ENCODE measurements at places on chromosomes 5 and 9. TPM values are rescaled to one million over a fixed set of nuclear protein-coding genes. Genes with fewer than 3 reads are reported as not detected.

Gene KIF3A
- total RNA-seq, result 23.8 TPM

Gene ELOVL7
- total RNA-seq, result 0.96 TPM

DNA sequence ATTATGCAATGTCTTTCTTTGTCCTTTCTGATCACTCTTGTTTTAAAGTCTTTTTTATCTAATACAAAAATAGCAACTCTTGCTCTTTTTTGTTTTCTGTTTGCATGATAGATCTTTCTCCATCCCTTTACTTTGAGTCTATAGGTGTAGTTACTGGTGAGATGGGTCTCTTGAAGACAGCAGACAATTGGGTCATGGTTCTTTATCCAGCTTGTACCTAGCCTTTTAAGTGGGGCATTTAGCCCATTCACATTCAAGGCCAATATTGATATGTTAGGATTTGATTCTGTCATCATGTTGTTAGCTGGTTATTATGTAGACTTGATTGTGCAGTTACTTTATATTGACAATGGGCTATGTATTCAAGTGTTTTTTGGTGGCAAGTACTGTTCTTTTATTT, 245.9 kb upstream of the TARS1 start:
- DNase-seq, result no peak

GRCh38 chr9:101366038-101366756, 18.6 kb downstream of the BAAT start:
- no peak for DNase-seq

Gene CDC20B
- total RNA-seq, result not detected

DNA sequence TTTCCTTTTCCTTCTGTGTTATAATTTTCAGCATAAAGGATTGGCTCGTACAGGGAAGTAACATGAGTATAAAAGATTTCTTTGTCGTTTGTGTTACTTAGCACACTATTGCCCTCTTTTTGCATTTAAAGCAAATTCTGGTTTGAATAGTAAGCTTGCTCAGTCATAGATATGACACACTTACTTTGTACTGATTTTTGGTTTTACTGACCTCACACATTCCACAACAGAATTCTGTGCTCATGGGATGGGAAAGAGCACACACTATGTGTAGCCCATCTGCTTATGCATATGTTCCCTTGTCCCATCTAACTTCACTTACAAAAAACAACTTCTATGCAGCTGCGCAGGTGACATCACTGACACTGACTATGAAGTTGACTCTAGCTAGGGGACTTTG, 111.9 kb upstream of the MTAP start:
- no peak for DNase-seq

- no peak for DNase-seq
These were observed 207.8 kb downstream of the ENC1 start for GRCh38 chr5:74432721-74433120.

DNA sequence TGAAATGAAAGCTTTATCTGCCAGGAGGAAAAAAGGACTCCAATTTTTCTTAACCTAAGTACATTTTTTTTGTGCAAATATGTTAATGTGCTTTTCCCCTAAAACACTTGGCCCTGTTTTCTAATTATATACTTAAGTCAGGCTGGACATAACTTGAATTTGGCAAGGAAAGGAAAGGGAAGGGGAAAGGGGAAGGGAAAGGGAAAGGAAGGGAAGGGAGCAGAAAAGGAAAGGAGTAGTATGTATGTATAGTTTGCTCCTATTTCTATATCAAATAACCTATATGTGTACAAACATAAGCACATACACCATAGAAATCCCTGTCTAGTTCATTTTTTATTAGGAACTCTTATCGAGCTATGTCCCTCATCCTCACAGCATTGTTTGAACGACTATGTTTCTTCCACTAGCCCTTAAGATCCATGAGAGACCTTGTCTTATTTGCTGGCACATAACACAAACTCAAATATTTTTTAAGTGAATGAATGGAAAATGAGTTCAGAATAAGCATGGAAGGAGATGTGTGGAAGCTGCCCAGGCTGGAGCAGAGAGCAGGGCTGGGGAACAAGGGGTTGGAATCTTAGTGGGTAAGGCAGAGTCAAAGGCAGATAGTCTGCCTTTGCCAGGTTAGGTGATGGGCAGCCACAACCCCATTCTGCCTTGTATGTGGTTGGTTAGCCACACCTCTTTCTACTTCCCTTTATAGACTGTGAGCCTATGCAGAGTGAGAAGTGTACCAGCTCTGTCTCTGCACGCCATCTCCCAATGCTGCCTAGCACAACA, 70.0 kb downstream of the KLHL3 start:
- DNase-seq, result no peak

DNA sequence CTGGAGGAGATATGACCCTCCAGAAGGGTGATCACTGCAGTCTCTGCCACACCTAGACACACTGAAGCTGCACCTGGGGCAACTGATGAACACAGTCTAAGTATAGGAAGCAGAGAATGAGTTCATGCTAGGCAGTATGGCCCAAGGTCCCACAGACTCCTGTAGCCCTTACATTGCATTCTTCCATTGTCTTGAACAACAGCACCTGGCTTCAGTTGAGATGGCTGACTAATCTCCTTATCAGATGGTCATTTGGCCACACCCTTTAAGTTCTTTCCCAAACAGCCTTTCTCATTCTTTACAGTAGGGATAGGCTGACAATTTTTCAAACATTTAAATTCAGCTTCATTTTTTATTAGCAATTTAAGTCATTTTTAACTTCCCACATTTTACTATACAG, 23.1 kb downstream of the CENPK start:
- DNase-seq, result no peak

GRCh38 chr5:75685141-75685540, 32.1 kb downstream of the POC5 start:
- DNase-seq, result no peak

Gene FCN2
- not detected for total RNA-seq

DNA sequence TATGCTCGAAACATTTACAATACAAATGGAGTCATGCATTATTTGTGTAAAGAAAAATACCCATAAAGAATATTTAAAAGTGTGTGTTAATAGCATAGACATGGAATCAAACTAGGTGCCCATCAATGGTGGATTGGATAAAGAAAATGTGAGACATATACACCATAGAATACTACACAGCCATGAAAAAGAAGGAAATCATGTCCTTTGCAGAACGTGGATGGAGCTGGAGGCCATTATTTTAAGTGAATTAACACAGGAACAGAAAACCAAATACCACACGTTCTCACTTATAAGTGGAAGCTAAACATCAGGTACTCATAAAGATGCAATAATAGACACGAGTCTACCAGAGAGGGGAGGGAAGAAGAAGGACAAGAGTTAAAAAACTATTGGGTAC, 22.8 kb downstream of the SMIM23 start:
- DNase-seq, result no peak

DNA sequence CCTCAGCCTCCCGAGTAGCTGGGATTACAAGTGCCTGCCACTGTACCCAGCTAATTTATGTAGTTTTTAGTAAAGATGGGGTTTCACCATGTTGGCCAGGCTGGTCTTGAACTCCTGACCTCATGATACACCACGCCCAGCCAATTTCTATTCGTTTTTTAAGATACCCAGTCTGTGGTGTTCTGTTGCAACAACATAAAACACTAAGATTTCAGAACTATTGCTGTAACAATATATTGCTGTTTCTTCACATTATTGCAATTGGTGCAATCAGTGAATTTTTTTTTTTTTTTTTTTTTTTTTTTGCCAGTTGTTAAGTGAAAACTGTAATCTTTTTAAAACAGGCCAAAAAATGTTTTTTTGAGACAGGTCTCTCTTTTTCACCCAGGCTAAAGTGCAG, 9.9 kb downstream of the SRP19 start:
- no peak for DNase-seq

Gene SPINK4
- total RNA-seq, result not detected

Gene MSX2
- total RNA-seq, result 1.1 TPM

Gene IL4
- not detected for total RNA-seq

GRCh38 chr5:151630088-151630487, 39.0 kb upstream of the FAT2 start:
- no peak for DNase-seq

Gene CFAP77
- 0.23 TPM for total RNA-seq

- no peak for DNase-seq
These were observed 119.0 kb upstream of the SLC25A48 start for GRCh38 chr5:135715267-135716055.

Gene CTXN3
- not detected for total RNA-seq

- DNase-seq, result no peak
These were observed 1499.0 kb downstream of the EFNA5 start for GRCh38 chr5:106171708-106172107.

DNA sequence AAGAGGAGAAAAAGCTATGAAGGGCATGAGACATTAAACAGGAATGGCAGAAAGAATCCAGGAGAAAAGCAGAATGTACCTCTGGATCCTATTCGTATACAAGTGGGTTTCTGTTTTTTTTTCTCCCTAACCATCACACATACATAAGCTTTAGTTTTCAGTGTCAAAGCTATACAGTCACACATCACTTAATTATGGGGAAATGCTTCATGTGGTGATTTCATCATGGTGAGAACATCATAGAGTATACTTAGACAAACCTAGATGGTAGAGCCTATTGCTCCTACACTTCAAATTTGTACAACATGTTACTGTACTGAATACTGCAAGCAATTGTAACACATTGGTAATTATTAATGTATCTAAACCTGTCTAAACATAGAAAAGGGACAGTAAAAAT, 290.6 kb downstream of the AOPEP start:
- no peak for DNase-seq

Gene PDZD2
- 0.65 TPM for total RNA-seq

DNA sequence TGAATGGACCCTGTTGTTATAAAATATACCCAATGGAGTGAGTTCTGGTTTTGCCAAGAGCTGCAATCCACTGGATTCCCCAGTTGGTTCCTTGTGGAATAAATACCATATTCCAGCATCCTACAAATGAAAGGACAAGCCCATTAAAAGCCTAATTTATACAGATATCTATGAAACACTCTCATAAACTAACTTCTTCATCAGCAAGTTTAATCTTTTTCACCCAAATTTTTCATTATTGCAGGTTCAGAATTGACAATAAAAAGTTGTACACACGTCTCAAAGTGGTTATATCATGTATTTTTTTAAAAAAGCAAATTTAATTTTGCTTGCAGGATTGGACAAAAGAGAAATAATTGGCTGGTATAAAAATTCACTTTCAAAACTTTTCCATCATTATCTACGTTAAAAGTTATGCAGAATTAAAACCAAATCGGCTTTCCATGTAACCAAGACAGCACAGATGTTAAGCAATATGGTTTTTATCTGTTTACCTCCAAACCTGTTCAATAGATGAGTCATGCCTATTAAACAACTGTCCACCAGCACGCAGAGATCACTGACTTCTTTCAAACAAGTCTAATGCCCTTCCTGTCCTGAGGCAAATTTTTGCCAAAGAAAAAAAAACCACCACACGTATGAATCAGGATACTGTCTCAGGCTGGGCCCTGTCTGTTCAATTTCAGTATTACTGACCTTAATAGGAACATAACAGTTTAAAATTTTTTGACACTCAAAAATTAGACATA, 42.5 kb downstream of the CEMIP2 start:
- no peak for DNase-seq

GRCh38 chr5:10355071-10355889, 1.8 kb downstream of the MARCHF6 start:
- DNase-seq, result no peak

GRCh38 chr9:99722877-99723276, 98.8 kb upstream of the NR4A3 start:
- DNase-seq, result no peak

DNA sequence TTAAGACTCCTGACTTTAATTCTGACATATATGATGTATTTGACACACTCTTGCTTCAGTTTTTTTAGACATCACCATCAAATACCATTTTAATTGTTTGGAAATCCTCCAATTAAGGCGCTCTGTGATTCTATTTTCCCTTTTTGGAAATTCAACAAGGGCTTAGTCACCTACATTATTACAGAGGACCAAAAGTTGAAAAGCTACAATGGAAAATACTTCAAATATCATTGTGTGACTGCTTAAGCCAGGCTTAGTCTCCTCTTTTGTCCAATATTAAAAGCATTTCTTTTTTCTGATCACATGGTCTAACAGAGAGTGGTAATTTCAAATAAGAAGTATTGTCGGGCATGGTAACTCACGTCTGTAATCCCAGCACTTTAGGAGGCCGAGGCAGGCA, 160.3 kb downstream of the CEMIP2 start:
- DNase-seq, result no peak

Gene OTULINL
- 3.4 TPM for total RNA-seq

Gene PCDHGC4
- total RNA-seq, result 15.9 TPM

GRCh38 chr5:111733571-111733970, 23.4 kb downstream of the NREP start:
- no peak for DNase-seq

DNA sequence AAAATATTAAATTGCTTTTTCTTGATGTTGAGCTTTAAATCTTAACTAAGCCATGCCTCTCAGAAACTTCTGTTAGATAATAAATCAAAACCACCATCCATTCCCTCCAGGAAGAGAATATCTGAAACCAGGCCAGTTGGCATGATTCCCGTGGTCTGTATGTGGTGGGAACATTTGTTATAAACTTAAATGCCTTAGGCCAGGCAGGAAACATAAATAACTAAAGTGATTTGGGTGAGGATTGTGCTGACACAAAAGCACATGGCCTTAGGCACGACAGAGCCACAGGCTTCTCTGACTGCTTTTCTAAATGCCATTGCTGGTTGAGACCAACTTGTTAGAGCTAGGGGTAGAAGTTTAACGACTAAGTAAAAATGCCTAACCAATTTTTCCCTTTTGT, 255.9 kb downstream of the GABRG2 start:
- DNase-seq, result no peak

- no peak for DNase-seq
These were observed 421.0 kb downstream of the GADD45G start for GRCh38 chr9:90025816-90026215.

GRCh38 chr9:104970271-104970987, 42.5 kb upstream of the ABCA1 start:
- no peak for DNase-seq

Gene SVEP1
- 1.5 TPM for total RNA-seq

GRCh38 chr9:91276513-91276912, 85.2 kb downstream of the AUH start:
- no peak for DNase-seq

Gene PIGO
- 28.3 TPM for total RNA-seq

- no peak for DNase-seq
These were observed 484.6 kb downstream of the SPATA31A7 start for GRCh38 chr9:61674465-61674864.

Gene ORM2
- total RNA-seq, result not detected

Gene ASPN
- total RNA-seq, result not detected

Gene NDST1
- 108 TPM for total RNA-seq

- no peak for DNase-seq
These were observed 515.6 kb downstream of the CCDC171 start for GRCh38 chr9:16068476-16068875.

DNA sequence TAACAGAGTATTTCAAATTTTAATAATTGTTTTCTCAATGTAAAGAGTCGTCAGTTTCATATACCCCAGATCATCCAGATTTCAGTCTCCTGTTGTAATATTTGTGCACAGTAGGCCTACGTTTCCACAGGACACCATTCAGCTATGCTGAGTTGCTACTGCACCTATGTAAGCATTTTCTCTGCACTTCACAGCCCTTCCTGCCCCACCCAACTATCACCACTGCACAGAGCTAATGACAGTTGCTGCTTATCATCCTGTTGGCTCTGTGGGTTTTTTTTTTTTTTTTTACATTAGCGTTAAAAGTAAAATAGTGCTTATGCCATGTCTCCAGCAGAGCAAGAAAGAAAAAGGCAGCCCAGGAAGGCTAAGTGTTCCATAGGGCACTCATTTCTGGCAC, 5.9 kb upstream of the PRKACG start:
- DNase-seq, result no peak

- no peak for DNase-seq
These were observed 80.6 kb upstream of the ZBTB43 start for GRCh38 chr9:126724226-126724625.

Gene SPINK6
- not detected for total RNA-seq
